ENCODE measurements at places on chromosomes 2 and 18.
A peak's percentile ranks its signal among the peaks of the same experiment; 100 is the strongest.

DNA sequence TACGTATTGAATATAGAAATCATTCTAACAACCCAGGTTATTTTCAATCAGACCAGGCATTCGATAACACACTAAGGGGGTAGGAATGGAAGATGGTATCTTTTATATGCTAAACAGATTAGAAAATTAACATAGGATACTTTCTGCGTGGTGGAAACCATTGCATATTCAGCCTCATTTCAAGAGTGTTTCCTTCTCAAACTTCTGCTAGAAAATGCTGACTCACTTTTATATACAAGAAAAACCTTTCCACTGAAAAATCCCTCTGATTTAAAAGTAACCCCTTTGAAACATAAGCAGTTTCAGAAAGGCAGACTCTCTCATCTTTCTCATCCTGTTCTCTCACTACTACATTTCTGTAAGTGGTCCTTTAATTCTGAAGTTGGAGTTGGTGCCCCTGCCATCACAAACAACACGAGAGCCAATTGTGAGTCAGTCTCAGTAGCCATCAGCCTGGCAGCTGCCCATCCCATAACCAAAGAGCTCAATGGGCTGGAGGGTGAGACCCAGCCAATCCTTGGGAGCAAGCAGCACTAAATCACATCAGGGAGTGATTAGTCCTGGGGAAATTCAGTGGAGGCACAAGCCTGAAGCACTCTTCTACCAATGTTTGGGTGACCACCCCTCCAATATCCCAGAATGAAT, 343.1 kb downstream of the CELF4 start:
- no peak for DNase-seq

DNA sequence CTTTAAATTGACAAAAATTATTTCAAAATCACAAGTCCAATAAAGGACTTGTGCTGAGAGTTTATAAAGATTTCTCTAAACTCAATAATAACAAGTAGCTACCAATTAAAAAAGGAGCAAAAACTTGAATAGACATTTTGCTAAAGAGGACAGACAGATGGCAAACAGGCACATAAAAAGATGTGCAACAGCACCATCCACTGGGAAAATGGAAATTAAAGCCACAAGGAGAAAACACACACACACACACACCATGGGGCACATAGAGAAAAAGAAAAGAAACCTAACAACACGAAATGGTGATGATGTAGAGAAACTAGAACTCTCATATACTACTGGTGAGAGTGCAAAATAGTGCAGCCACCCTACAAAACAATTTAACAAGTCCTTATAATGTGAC, 12.6 kb upstream of the SLC9A4 start:
- no peak for DNase-seq

- DNase-seq, result peak; percentile 92
These were observed 1377.0 kb downstream of the SUCLG1 start for GRCh38 chr2:83081826-83082690.

- DNase-seq, result no peak
These were observed 535.7 kb downstream of the DCC start for GRCh38 chr18:52875725-52876124.

- no peak for DNase-seq
These were observed 228.5 kb downstream of the RNF144A start for GRCh38 chr2:7145707-7146106.

DNA sequence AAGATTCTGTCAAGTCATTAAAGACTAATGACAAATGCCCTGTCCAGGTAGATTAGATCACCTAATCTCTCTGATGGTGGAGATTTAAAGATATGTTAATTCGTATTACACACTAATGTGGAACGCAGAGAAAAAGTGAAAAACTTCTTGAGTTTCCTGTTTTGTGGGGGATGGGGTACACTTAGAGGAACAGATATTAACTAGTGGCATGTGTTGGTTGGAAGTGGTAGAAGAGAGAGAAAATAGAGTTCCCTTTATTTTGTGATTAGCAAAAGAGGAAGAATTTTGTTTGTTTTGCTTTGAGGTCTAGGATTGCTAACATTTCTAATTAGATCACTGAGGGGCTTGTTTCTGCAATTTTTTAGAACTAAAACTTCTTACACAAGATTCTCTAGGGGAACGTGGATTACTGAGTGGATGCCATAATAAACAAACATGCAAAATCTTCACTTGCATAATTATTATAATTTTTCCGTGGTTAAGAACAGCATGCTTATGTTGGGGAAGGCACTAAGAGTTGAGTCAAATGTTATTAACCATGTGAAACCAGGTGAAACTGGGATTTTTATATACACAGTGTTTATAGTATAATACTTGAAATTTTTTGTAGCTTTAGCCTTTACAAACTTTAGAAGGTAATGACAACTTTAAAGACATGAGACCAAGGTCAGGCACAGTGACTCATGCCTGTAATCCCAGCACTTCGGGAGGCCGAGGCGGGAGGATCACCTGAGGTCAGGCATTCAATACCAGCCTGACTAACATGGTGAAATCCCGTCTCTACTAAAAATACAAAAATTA, 97.4 kb upstream of the STK17B start:
- DNase-seq, result no peak

GRCh38 chr2:145399131-145399530, 879.2 kb upstream of the ZEB2 start:
- DNase-seq, result no peak

GRCh38 chr2:66271777-66272176, 163.1 kb upstream of the MEIS1 start:
- DNase-seq, result no peak

GRCh38 chr2:120683701-120684100, 52.0 kb upstream of the GLI2 start:
- no peak for DNase-seq

DNA sequence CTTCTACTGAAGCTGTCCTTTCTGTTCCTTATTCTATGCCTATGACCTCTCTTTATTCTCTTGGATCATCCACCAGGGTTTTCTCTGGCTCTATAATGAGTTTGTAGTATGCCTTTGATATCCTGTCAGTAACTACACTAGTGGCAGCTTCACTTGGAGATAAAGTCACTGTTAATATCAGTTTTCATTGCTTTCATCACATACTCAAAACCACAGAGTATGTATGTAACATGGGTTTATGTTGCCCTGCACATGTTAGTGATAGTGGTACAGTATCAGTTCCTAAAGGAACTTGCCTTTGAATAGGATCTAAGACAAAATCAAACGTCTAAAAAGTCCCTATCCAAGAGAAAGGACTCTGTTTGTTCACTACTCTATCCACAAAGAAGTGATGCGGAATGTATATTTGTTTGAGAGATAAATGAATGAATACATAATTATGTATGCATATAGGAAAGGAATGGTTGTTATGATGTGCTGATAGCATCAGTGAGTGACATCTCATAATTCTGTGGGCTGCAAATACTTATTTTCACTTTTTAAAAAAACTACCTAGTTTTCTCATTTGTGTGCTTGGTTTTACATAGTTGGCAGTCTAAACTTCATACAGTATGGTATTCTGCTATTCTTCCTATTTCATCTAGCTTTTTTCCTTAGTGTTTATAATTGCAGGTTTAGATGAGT, 45.1 kb downstream of the TET3 start:
- DNase-seq, result no peak

DNA sequence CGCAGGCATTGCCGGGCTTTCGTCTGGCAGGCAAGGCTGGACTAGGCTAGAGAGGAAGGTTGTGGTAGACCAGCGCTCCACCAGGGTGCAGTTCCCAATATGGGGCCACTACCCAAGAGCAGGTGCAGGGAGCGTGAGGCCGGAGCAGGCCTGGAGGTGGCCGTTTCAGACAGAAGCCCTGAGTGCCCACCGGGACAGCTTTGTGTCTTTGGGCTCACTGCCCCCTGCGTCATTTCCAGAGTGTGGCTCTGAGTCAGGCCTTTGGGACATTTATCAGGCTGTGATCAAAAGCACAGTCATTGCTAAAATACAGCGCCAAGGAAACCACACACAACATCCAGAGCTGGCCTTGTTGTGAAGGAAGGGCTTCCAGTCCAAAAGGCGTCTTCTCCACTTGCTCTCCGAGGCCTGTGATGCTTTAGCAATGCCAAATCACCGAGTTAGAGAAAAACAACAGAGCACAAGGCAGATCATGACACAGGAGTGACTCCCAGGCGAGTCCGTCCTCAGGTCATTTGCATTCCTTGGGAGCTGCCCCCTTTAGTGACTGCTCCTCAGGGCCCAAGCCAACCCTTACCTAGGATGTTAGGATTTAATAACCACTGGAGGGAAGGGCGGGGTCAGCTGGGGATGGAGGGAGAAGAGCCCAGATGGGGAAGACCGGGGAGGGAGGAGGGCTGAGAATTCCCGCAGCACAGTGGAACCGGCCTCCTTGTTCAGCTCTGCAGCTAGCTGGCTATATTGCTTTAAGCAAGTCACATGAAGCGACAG, 42.3 kb downstream of the RFX8 start:
- no peak for DNase-seq

DNA sequence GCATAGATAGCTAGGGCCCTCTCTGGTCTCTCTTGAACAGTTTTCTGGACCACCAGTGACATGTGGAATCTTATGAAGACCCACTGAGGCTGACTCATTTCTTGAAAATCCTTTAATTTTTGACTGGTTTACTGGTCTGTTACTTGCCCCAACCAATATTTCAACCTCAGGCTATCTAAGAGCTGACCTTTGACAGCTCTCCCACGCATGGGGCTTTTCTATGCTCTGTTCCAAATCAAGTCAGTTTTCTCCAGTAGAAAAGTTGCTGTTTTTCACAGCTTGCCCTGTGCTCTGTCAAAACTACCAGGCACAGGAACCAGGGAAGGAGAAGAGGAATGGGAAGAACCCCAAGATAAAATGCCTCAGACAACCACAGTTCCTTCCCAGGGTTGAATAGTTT, 46.0 kb upstream of the MTIF2 start:
- no peak for DNase-seq

All from NCI-H748 treated with DMSO at 0.1 percent for 48 hours (cell line).